ENCODE measurements at places on chromosomes 5 and 9.
A peak's percentile ranks its signal among the peaks of the same experiment; 100 is the strongest.

- no peak for DNase-seq
These were observed 57.1 kb downstream of the GALNT12 start for GRCh38 chr9:98864281-98865174.

DNA sequence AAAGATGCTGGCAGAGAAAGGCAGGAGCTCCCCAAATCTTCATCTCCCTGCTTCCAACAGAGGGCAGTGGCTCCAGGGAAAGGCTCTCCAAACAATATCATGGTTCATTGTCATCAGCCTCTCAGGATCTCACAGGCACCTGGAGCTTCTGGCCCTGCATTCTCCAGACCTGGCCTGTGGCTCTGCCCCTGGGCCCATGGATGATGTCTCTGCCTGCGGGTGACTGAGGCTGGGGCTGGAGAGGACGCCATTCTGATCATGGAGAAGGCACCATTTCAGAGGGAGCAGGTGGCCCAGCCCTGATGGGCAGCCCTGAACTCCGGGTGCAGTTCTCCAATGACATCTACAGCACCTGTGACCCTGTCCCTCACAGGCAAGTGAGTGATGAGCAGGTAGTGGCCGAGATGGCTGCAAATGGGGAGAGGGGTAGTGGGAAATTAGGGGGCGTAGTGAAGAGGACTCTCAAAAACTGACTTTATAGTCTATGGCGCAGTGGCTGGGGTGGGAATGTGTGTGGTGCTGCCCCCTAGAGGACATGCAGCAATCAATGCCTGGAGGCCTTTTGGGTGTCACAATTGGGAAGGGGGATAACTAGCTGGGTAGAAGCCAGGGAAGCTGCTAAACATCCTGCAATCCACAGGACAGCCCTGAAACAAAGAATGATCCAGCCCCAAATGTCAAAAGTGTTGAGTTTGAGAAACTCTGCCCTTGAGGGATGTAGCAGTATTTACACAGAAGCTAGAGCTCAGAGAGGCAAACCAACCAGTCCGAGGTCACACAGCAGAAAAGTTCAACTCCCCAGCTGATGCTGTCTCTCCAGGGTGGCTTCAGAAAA is 3.2 kb downstream of the SH3PXD2B start:
- peak; percentile 29 for DNase-seq

DNA sequence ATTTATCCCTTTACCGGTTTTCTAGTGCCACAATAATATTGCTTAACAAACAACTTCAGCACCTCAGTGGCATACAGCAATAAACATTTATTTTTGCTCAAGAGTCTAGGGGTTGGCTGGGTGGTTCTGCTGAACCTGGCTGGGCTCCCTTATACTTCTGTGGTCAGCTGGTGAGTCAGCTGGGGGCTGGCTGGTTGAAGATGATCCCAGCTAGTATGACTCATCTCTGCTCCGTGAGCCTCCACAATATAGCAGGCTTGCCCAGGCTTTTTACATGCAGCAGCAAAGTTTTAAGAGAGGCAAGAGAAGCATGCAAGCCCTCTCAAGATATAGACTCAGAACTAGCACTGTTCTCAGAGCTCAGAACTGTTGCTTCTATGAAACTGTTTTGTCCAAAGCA is 523.5 kb upstream of the CLINT1 start:
- peak; percentile 14 for DNase-seq

GRCh38 chr5:140827704-140828361 is at the start of gene PCDHA6:
PCDHA6 (plus strand) TSS chr5:140827960; CDS start chr5:140828092, 132 bp downstream.
- no peak for DNase-seq

DNA sequence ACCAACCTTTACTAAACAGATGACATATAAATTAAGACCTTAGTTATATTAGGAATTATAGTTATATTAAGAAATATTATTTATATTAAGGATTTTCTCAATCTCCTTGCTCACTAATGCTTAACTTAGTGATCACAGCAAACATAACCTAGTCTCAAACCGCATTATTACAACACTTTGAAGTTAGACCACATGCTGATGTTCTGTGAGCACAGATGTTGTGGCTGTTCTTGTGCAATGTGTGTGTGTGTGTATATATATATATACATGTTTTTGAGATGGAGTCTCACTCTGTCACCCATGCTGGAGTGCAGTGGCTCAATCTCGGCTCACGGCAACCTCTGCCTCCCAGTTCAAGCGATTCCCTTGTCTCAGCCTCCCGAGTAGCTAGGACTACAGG is 20.5 kb downstream of the ELP1 start:
- DNase-seq, result no peak

- DNase-seq, result no peak
These were observed 272.6 kb downstream of the MSX2 start for GRCh38 chr5:174996941-174997340.

- DNase-seq, result no peak
These were observed 33.0 kb downstream of the GOLGA2 start for GRCh38 chr9:128242828-128243214.

GRCh38 chr5:180159756-180160155 is 49.3 kb downstream of the RASGEF1C start:
- DNase-seq, result no peak

DNA sequence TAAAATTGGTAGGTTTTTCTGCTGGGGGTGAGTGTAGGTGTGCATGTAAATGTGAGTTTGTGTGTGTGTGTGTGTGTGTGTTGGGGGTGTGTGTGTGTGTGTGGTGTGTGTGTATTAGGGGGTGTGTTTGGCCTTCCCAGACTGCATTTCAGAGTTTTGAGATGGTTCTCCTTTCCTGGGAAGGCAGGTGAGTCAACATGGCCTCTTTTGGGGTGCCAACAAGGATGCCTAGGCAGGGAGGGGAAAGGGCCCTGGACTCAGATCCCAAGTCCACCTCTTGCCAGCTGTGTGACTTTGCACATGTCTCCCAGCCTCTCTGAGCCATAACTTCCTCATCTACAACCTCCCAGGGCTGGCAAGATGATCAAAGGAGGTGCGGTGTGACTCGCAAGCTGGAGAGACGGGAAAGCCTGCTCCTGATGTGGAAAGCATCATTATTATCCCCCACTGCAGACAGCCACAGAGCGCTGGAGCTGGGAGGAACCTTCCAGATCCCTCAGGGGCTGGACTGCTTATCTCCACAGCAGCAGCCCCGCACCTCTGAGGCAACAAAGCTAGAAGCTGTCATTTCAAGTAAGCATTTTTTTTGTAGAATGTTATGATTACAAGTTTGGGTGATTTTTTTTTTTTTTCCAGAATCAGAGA is 63.5 kb upstream of the TBC1D2 start:
- no peak for DNase-seq

DNA sequence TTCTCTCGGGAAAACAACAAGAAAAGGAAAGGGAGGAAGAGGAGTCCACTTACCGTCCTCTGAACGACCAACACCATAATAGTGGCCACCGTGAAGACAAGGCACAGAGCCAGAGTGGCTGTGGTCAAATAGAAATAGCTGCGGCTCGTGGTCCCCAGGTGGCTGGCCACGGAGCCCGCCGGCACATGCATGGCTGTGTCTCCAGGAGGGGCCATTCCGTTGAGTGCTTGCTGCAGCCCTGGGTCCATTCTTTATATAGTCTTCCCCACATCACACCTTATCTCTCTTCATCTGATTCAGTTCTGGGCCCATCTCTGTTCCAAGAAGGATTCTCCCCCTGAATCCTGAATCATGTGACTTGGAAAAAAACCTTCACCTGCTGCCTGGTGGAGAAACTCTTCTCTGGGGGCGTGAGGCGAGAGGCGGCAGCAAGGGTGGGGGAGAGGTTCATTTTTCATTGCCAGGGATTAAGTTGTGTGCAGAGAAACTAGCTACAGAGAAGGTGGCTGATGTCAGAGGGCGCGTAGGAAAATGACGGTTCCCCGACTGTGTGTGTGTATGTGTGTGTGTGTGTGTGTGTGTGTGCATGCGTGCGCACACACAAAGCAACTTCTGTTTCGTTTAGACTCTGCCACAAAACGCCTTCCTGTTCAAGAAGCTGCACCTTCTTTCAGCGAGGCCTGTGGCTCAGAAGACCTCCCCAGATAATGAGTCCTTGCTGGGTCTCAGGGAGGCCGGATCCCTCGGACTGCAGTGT is at the start of gene TNFSF8:
TSS of gene TNFSF8 (minus strand) at position 536 of the 757 bp plus-strand sequence. CDS start at position 248, 288 bp downstream.
- DNase-seq, result peak; percentile 81

GRCh38 chr5:115524199-115524847 is 20.3 kb downstream of the FEM1C start:
- DNase-seq, result no peak
